Activated CD8-positive, alpha-beta memory T cell treated with anti-CD3 and anti-CD28 coated beads for 1 hour (primary cell): ENCODE measurements at places on chromosomes 3 and 15.
A peak's percentile ranks its signal among the peaks of the same experiment; 100 is the strongest.

GRCh38 chr3:73694983-73695757 lies 70.4 kb upstream of the PDZRN3 start:
- DNase-seq, result no peak

- DNase-seq, result no peak
Measured at GRCh38 chr3:161412123-161412522, 40.8 kb upstream of the SPTSSB start.

DNA sequence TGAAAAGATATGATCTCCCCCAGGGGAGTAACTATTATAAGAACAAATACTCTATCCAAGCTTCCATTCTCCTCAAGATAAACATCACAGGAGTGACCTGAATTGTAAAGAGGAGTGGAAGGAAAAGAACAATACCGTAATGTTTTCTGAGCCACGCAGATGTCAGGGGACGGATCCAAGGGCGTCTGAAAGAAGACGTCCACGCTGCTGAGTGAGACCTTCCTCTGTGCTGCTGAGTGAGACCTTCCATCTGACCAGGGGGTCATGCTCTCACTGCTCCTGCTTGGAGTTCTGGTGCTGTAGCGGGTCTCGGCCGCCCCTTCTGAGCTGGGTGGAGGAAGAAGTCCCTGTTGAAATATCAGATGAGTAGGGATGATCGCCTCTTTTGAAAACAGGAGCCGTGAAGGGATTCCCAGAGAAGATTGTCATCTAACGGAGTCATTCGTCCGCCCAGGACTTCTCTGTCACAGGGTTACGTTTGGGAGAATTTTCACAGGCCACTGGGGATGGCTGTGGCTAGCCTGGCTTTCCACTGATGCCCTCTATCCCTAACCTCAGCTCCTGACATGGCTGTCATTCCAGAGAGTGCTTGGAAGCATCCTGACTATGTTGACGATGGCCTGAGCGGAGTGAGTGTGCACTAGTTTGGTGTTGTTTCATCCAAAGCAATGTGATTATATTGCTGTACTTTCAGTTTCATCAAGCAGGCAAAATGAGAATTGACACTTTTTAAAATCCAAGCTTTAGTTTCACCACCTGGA lies 184.9 kb downstream of the APBA2 start:
- DNase-seq, result no peak

- no peak for DNase-seq
Measured at GRCh38 chr3:160125258-160125657, 100.0 kb upstream of the C3orf80 start.

DNA sequence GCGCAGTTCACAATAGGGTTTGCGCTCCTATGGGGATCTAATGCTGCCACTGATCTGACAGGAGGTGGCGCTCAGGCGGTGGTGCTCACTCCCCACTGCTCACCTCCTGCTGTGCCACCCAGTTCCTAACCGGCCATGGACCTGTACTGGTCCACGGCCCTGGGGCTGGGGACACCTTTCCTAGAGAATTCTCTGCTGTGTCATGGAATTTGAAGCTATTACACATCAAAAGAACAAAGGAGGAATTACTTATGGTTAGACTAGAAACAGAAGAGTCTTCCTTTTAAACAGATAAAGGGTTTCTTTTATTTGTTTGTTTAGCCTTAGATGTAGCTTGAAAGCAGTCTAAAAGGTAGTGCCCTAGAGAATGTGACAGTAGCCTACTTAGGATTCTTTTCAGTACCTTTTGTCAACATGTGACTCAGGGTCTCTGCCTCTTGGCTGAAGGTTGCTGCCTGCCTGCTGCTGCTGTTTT lies 50.3 kb downstream of the PAK2 start:
- no peak for DNase-seq

DNA sequence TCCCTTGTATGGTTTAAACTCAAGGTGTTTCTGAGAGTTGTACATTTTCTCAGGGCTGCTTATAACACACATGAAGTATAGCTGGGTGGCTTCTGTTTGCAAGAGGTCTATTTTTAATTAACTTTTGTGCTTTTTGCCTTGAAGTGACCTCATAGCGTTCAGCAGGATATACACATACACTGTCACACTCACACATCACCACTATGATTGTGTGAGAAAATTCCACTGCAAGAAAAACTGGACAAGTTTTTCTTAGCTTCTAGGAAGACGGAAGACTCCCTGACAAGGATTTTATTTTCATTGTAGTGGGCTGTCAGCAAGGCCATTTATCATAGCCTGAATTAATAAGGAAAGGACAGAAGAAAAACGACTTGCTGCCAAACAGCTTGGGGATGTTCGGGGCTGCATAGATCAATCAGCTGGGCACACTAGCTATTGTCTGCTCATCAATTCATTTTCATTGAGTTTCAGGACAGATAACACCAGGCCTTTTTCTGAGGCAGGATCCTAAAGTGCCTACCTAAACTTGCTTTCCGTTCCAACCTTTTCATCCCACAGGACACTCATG lies 192.8 kb upstream of the CRBN start:
- DNase-seq, result no peak

- no peak for DNase-seq
Measured at GRCh38 chr3:147354623-147355022, 51.7 kb downstream of the ZIC4 start.

GRCh38 chr3:120652281-120652680 lies 29.8 kb downstream of the HGD start:
- no peak for DNase-seq

DNA sequence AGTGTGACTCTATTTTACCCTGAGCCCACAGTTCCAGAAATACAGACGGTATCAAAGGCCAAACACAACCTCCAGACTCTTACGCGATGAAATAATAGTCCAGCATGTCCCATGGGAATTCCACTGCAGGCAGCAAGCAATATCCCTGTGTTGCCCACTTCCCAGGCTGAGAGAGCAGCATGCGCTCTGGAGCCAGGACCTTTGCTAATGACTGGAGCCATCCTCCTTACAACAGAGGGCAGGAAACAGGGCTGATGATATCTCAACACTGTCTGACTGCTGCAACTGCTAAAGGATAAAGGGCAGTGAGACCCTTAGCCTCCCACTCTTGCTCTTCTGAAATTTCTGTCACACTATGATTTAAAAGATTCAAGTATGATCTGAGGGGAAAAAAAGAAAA lies 34.8 kb downstream of the MCF2L2 start:
- no peak for DNase-seq

GRCh38 chr3:159619341-159619885 lies 369.2 kb upstream of the IL12A start:
- no peak for DNase-seq

- DNase-seq, result no peak
Measured at GRCh38 chr15:85623315-85624049, 171.2 kb downstream of the KLHL25 start.

DNA sequence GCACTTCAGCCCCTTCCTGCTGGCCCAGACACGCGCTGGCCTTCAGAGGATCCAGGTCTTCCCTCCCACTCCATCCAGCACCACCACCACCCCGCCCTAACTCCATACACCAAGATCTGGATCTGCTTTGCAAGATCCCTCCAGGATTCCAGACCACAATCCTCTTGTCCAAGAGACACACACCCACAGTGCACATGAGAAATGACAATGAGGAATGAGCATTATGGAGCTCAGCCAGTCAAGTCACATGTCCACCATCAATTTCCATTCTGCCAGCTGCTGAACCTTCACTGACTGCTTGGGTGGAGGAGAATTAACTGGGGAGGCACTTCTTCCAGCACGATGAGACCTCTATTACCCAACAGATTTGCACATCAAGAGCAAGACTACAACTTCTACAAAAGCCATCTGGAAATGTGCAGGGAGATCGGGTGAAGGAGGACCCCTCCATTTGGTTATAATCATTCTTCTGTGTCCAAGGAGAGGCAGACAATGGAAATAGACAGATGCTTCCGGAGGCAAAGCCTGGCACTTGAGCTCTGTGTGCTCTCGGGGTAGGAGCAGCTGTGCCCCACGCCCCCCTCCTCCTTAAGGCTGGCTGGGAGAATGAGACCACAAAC lies 12.3 kb upstream of the SPATA12 start:
- DNase-seq, result no peak

DNA sequence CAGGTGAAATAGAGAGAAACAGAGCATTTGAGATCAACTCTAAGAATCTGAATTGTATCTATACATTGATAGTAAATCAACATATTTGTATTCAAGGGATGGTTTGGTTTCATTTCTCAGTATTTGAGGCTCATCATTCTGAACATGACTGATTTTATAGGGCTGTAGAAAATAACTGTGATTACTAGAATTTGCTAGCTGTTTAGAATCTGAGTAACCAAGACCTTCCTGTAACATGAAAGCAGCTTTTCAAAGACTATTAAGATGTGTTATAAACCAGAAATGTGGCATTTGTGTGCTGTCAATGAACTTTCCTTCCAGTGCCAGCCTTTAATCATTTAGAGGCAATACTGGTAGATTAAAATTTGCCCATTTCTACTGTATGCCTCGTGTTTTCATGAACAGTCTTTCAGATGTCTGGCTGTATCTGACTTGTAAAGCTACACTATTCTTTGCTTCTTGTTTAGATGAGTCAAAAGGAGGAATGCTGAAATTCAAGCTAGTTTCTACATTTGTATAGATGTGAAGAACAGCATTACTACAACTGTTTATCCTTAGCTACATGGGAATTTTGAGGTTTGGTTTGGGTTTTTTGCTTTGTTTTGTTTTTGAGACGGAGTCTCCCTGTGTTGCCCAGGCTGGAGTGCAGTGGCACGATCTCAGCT lies 137.3 kb upstream of the BHLHE40 start:
- no peak for DNase-seq

- no peak for DNase-seq
Measured at GRCh38 chr3:88031642-88032077, 27.1 kb downstream of the CGGBP1 start.

- DNase-seq, result no peak
Measured at GRCh38 chr3:45571216-45571615, 23.3 kb upstream of the LIMD1 start.

GRCh38 chr3:33834096-33834453 lies 35.6 kb downstream of the PDCD6IP start:
- no peak for DNase-seq

- no peak for DNase-seq
Measured at GRCh38 chr3:55819005-55819404, 331.9 kb upstream of the WNT5A start.

GRCh38 chr3:132135628-132136333 lies 101.0 kb upstream of the CPNE4 start:
- no peak for DNase-seq

DNA sequence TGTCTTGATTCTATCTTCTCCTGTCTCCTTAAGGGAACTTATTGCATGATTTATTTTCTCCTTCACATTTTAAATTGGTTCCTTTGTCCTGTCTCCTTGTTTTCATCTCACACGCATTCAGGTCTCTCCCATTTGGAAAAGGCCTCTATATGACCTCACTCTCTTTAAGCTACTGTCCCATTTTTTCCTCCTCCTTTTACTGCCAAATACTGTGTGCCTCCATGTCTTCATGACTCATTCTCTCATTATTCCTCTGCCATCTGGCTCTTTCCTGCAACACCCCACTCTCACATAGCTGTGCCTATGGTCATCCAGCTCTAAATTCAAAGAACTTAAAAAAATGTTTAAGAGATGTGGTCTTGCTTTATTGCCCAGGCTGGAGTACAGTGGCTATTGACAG lies 48.0 kb downstream of the TYRO3 start:
- DNase-seq, result no peak

- DNase-seq, result no peak
Measured at GRCh38 chr15:85500060-85500708, 119.8 kb downstream of the AKAP13 start.

DNA sequence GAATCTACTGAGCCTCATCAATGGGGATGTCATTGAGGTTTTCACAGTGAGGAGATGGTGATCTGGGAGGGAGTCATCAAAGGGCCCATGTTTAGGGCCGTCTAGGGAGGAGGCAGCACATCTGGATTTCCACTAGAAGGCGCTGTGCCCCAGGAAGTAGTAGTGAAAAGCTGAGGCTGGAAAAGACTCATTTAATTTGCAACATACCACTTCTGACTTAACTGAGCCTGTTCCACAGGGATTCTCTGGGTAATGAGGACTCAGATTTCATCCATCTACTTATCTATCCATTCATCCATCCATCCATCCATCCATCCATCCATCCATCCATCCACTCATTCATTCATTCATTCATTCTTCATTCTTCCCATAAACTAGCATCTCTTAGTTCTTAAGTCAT lies 17.4 kb upstream of the SHF start:
- DNase-seq, result peak; percentile 25

DNA sequence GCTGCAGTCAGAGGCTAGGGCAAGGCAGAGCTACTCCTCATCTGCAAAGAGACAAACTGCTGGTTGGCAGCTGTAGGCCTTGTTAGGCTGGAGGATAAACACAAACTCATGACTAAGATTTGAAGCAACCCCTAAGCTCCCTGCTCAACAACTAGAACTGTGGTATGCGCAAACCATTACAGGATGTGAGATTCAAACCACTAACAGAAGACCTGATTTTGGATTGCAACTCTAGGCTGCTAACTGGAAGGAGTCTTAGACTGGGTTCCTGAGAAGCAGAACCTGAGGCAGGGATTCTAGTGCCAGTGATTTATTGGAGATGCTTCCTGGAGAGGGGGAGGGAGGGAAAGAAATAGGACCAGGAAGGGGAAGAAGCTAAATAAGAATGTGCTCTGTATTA lies 22.5 kb downstream of the CCR4 start:
- DNase-seq, result no peak

GRCh38 chr3:57863380-57863779 lies 107.3 kb downstream of the SLMAP start:
- no peak for DNase-seq

- peak; percentile 84 for DNase-seq
Measured at GRCh38 chr3:157088601-157089454, 71.1 kb downstream of the CCNL1 start.

DNA sequence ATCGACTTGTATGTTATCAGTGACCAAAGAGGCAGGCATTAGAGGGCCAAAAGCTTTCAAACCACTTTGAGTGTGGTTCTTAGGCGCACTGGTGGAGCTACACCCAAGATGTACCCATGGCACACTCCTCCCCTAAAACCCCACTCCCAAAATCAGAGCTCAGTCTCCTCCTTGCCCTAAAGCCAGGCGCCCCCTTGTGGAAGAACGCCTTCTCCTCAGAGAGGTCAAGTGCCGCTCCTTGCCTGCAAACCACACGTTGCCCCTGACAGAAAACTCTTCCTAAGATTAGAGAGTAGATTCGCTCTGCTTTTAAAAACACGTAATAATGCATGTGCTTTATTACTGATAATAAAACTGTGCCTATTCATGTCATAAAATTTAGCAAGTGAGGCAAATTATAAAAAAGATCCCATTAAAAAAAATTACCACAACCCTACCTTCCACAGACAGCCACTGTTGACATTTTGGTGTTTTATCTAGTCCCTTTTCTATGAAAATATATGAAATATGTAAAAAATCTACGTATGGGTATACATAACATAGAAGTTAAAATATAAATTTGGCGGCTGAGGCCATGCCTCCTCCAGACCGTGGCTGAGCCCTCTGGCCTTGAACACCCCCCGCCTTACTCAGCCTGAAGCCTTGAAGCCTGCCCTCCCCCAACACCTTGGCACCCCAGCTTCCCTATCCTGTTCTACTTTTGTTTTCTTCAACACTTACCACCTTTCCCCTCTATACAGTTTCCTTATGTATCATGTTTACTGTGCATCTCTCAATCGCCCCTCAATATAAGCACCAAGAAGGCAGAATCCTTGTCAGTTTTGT lies 33.5 kb downstream of the BCL2L10 start:
- DNase-seq, result peak; percentile 66

- no peak for DNase-seq
Measured at GRCh38 chr3:153911116-153911515, 210.1 kb upstream of the ARHGEF26 start.

- DNase-seq, result no peak
Measured at GRCh38 chr15:91099995-91100813, at the start of gene SV2B. Gene SV2B (plus strand): TSS chr15:91100257. CDS start chr15:91226264, 126,007 bp downstream.

GRCh38 chr15:39596358-39597051 lies 15.6 kb downstream of the THBS1 start:
- no peak for DNase-seq

- no peak for DNase-seq
Measured at GRCh38 chr3:172678068-172678467, 32.8 kb downstream of the NCEH1 start.
